H9 (cell line): ENCODE measurements at places on chromosomes 6 and 20. TPM values are rescaled to one million over a fixed set of nuclear protein-coding genes. Genes with fewer than 3 reads are reported as not detected.

The SGK2 gene
- not detected in 2 replicates for total RNA-seq

The TINAG gene
- total RNA-seq = not detected in 2 replicates

The PACRG gene
- 0.26 TPM in 2 replicates for total RNA-seq

The MICB gene
- 6.2 and 6.8 TPM in 2 replicates for total RNA-seq

The BFSP1 gene
- 8.6 and 9.4 TPM in 2 replicates for total RNA-seq

The PHF20 gene
- total RNA-seq = 50.3 and 55.3 TPM in 2 replicates

The SRSF12 gene
- 7.5 and 7.6 TPM in 2 replicates for total RNA-seq

The HLA-DQB1 gene
- 39.2 and 41.0 TPM in 2 replicates for total RNA-seq

The DACT2 gene
- 1.6 and 1.8 TPM in 2 replicates for total RNA-seq
